CD4-positive, alpha-beta T cell treated with Interleukin-17A for 4 hours (primary cell): ENCODE measurements at places on chromosomes 5 and 9.

DNA sequence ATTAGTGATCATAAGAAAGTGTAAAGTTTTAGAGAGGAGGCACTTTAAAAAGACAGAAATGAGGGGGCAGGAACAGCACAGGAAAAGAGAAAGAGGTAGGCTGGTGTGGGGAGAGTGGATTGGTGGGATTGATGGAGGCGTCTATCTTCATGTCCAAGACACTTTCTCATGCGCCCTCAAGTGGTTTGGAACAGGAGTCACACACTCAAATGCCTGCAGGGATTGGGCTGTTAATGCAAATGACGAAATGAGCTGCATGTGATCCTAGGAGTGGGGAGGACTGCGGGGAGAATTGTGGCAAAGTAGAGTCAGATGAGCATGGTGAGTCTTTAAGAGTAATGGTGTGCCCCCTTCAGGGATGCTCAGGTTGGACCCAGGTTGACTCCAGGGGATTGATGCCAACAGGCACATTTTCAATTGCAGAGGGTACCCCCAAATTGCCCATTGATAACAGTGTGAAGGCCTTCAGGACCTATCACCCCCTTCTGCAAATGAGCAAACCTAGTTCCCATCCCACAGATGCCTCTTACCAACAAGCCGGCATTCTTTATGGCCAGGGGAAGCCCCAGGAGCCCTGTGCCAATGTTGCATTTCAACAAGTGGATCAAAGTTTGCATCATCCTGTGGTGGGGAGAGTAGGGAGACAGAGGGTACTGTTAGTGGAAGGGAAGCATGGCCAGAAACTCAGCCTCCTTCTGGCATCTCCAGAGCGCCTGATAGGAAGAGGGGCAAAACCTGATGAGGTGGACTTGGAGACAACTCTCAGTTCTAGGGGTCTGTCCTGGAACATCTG, 5.3 kb downstream of the SLC36A3 start:
- peak; percentile 13 for DNase-seq

- DNase-seq = no peak
Observed at GRCh38 chr9:18759827-18760226, 273.2 kb downstream of the SAXO1 start.

DNA sequence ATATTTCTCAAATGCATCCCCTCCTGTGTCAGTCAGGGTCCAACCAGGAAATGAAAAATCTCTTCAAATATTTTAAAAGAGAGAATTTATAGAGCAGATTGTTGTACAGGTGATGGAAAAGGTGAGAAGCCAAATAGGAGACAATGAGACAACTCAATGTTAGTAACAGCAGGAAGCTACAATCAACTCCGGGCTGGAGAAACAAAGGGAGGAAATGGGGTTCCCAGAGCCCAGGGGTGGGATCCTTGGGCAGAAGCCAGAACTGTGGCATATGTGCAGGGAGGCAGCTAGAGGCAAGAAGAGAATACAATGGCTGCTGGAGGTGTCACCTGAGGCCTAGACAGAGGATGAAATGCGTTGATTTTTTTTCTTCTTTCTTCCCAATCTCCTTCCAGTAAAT, 361.8 kb upstream of the ACTBL2 start:
- DNase-seq = no peak

- DNase-seq = peak; percentile 22
Observed at GRCh38 chr5:68405784-68406743, 190.5 kb downstream of the PIK3R1 start.

DNA sequence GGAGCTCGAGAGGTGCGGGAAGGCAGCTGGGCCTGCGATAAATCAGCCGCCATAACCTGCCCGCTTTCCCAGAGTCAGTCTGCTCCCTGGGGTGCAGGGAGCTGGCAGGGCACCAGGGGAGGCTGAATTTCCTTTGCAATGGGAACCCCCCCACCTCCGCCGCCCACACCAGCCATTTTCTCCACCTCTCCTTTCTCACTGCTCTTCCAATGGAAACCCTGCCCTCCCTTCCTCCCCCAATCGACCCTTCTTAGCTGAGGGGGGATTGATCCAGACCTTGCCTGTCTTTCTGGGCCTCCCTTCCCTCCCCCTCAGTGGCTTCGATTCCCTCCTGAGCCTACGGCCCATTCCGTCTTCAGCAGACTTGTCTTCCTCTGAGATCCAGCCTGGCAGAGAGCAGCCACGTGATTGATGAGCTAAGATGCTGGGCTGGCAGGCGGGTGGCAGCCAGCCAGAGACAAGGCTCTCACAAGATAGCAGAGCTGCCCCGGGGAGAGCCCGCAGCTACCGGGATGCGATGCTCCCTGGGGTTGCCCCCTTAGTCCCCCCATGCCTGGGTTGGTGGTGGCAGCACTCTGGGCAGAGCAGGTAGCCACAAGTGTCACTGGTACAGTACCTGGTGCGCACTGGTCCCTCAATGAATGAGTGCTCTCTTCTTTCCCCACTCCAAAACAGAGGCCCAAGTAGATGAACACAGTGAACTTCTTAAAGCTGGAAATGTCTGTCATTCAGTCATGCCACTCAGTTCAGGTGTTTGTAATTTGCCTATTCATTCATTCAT, 53.7 kb upstream of the FABP6 start:
- no peak for DNase-seq

DNA sequence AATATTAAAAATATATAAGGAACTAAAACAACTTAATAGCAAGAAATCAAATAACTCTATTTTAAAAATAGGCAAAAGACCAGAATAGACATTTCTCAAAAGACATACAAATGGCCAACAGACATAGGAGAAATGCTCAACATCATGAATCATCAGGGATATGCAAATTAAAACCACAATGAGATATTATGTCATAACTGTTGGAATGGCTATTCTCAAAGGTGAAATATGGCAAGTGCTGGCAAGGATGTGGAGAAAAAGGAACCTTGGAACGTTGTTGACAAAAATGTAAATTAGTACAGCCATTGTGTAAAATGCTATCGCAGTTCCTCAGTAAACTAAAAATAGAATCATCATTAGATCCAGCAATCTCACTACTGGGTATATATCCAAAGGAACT, 468.5 kb downstream of the NFIB start:
- DNase-seq = no peak

- no peak for DNase-seq
Observed at GRCh38 chr5:138252944-138253343, 21.5 kb downstream of the GFRA3 start.

GRCh38 chr5:83487155-83487554, 15.6 kb downstream of the VCAN start:
- no peak for DNase-seq
